ENCODE measurements at places on chromosomes 2 and 18. TPM values are rescaled to one million over a fixed set of nuclear protein-coding genes. Genes with fewer than 3 reads are reported as not detected.

Gene PLGLB2
- total RNA-seq, result 0.58 TPM

Gene C2orf66
- total RNA-seq, result not detected

Gene IL36G
- not detected for total RNA-seq

DNA sequence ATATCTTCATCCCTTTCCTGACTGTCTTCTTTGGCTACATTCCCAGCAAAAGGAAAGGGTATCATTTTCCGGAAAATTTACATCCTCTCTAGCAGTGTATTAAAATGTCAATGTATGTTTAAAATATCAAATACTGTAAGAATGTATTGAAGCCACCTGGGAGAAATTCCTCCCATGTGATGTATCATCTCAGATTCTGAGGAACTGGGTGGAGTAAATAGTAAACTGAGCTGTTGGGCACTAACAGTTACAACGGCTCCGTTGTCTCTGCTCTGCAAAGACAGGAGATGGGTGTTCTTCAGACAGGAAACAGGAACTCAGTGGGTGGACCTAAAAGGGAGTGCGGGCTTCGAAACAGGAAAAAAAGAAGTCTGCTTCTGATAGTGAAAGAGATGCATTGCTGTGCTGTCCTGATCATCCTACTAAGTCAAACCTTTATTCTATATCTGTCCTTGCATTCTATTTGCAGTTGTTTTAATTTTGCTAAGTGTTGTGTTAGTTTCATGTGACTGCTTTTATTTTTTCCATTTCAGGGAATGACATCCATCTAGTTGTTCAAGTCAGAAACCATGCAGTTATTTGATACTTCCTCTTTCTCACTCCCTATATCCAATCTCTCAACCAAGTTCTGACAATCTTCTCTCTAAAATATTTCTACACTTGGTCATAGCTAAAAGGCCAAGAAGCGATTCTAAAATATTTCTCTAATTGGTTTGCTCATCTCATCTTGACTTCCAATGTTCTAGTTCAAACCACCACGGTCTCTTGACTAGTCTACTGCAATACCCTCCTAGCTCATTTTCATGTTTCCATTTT is 19.4 kb downstream of the DOK1 start:
- no peak for DNase-seq

DNA sequence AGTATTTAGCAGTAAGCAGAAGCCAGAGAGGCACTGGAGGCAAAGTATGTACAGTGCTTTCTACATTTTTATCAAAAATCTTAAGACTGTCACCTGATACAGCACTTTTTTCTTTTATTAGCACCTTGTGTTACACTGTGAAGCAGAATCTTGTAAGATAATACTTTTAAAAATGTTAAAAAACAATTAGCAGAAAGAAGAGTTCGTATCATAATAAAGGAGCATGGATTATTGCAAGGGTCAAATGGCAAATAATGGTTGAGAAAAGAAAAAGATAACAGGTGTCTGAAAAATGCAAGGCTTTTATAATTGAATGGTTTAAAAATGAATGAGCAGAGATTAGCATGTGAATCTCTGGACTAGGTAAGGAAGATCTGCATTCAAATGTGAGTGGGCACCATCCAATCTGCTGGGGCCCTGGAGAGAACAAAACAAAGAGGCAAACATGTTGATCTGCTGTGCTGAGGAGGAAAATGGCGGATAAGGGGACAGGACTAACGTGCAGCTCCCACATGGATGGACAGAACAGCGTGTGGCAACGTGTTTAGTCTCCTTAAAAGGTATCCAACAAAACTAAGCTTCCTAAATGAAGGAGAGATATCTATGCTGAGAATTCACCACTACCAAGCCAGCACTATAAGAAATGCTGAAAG is 9.5 kb downstream of the CEBPZOS start:
- no peak for DNase-seq

- no peak for DNase-seq
These were observed 18.8 kb upstream of the CCDC195 start for GRCh38 chr2:224734949-224735348.

DNA sequence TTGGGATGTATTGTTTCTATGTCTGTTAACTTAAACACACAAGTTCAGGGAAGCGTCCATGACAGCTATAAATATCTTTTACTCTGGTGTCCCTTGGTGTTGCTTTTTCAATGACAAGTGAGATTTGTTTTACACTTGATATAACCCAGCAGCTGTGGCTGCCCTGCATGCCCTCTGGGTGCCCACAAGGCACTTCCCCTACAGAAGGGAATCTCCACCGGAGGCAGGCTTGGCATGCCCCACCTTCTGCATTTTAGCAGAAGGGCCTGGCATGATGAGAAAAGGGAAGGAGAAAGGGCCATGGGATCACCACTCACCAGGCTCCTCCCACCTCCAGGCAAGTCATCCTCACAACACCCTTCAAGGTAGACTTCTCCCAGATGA is 68.7 kb downstream of the TMEM247 start:
- DNase-seq, result no peak

Data from pancreas (tissue), 10 donors.